Mesothelial cell of epicardium (in vitro differentiated cells): ENCODE measurements at places on chromosomes 6 and 20. TPM values are rescaled to one million over a fixed set of nuclear protein-coding genes. Genes with fewer than 3 reads are reported as not detected.

GPLD1 gene
- total RNA-seq = 4.2 to 4.8 TPM (median 4.7 TPM) in 3 replicates

ACTL10 gene
- total RNA-seq = 0.63 to 0.86 TPM (median 0.66 TPM) in 3 replicates

CFAP206 gene
- 1.0 to 1.6 TPM (median 1.5 TPM) in 3 replicates for total RNA-seq

RIPOR2 gene
- 1.7 to 1.9 TPM (median 1.7 TPM) in 3 replicates for total RNA-seq

DPM1 gene
- 34.5 to 36.5 TPM (median 36.0 TPM) in 3 replicates for total RNA-seq

SULF2 gene
- total RNA-seq = 65.2 to 77.0 TPM (median 65.2 TPM) in 3 replicates

RAMACL gene
- total RNA-seq = 0.69 to 1.00 TPM (median 0.79 TPM) in 3 replicates

ZNF831 gene
- 0.02 to 0.05 TPM (median 0.02 TPM) in 3 replicates for total RNA-seq
